Suppressor macrophage treated with lipopolysaccharide for 1 hour (primary cell): ENCODE measurements at places on chromosomes 2 and 18.

DNA sequence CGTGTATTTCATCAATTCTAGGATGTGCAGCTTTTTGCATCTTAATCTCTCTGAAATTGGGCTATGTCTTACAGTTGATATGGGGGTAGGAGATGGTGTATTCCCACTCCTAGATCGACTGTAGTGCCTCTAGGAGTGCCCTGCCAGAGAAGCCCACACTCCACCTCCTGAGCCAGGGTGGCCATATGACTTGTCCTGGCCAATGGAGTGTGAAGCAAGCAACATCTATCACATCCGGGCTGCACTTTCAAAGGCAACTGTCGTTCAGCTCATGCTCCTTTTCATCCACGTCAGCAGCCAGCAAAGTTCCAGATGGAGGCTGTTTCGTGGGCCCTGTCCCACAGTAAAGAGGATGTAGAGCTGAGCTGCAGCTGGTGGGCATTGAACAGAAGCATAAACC is 149.4 kb upstream of the SLC1A4 start:
- DNase-seq, result peak; percentile 62

- no peak for DNase-seq
Observed at GRCh38 chr2:74599676-74600075, 45.2 kb downstream of the DOK1 start.

- DNase-seq, result no peak
Observed at GRCh38 chr2:22037274-22037673, 913.5 kb downstream of the TDRD15 start.

- no peak for DNase-seq
Observed at GRCh38 chr2:153939124-153939796, 67.5 kb downstream of the GALNT13 start.
